ENCODE measurements at places on chromosomes 3 and 15.
A peak's percentile ranks its signal among the peaks of the same experiment; 100 is the strongest.

- DNase-seq, result no peak
Measured at GRCh38 chr15:20349774-20350498, 191.7 kb downstream of the GOLGA6L6 start.

GRCh38 chr15:80564056-80564455 lies 131.1 kb upstream of the ABHD17C start:
- no peak for DNase-seq

DNA sequence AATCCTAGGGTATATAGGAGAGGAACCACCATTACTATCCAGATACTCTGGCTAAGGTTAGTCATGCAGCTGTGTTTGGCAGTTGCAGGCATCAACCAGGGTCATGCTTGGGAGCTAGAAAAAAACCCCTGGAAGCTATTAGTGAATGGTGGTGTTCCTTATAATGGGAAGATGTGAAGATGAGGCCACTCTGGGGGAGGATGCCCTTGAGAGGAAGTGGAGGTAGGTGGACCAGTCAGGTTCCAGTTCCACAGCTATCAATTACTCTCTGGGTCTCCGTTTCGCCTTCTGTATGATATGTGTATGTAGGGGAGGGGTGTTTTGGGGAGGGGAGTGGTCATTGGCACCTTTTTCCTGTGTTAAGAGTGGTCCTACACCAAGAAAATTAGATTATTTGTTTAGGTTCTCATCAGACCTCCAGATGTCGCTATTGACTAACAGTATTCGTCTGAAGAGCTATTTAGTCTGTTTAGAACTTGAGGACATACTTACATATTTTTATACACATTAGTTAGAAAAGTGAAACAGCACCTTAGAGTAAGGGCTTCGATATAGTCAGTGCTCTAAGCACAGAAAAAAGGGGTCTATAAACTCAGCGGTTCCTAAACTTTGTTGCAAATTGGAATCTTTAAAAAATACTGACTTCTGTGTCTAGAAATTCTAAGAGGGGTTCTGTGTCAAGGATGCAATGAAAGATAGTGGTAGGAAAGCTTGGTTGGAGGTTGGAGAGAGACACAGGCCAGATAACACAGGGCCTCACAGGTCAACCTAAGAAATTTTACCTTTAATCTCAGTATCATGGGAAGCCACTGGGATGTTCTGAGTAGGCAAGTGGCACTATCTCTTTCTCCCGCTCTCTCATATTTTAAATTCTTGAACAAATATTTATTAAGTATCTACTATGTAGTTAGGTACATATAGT lies 9.1 kb upstream of the HPS3 start:
- peak; percentile 76 for DNase-seq

GRCh38 chr15:63827113-63827512 lies 6.6 kb downstream of the HERC1 start:
- no peak for DNase-seq

GRCh38 chr3:1400571-1400970 lies 307.7 kb downstream of the CNTN6 start:
- DNase-seq, result no peak

DNA sequence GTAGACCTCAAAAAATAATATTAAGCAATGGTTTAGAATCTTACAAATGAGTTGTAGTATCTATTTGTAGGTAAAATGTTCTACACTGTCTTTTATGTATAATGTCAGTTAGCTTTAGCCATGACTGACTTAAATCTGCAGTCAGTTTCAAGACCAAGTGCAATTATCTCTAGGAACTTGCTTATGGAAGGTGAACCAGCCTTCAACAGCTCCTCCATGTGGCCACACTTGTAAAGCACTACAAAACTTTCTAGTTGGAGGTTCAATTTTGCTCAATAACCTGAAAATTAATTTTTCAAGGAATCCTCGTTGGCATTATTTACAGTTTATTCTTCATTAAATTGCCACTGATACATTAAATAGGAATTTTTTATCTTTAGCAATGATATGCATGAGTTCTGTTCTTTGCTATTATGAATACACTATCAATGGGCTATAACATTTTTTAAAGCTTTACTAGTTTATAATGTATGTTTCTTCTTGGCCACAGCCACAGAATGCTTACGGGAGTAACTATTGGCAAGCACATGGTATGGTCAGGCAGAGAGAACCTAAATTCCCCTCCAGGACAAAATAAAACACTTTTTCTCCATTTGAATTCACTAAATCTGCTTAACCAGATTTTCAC lies 315.3 kb upstream of the UBE2E2 start:
- peak; percentile 70 for DNase-seq

DNA sequence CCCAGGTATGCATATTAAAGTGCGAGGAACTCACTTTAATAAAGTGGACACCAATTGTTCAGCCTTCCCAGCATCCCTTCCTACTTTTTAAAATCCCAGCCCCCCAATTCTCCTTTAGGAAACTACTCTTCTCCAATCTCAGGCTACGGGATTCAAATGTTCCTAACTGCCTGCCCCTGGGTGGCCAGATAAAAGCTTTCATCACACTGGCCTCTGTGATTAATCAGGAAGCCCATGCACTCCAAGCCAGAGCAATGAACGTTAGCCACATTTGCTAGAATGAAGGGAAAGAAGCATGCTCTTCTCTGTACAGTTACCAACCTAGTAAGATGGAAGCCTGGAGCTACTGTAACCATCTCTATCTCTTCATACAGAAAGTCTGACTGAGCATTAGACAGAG lies 250.3 kb upstream of the UBE2E2 start:
- no peak for DNase-seq

- peak; percentile 50 for DNase-seq
Measured at GRCh38 chr3:150763841-150764483, 993 bp upstream of the SIAH2 start.

DNA sequence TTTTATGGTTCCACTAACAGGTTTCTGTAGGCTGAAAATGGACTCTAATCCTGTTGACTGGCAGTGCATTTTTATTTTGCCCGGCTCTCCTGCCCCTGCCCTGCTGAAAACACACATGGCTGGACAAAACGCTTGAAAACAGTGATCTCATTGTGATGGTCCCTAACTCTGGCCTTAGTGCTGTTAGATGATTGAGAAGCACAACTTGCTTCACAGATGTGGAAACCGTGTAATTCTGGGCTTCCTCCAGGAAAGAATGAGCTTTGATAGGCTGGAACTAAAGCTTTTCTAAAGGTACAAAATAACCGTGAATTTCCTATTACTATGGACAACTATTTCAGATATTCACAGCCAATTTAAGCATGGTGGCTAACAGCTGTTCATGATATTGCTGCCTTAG lies 121.4 kb downstream of the VGLL3 start:
- DNase-seq, result no peak

- no peak for DNase-seq
Measured at GRCh38 chr3:41581700-41582099, 380.2 kb downstream of the ULK4 start.

GRCh38 chr15:43204016-43204901 lies 16.6 kb downstream of the EPB42 start:
- DNase-seq, result peak; percentile 48

DNA sequence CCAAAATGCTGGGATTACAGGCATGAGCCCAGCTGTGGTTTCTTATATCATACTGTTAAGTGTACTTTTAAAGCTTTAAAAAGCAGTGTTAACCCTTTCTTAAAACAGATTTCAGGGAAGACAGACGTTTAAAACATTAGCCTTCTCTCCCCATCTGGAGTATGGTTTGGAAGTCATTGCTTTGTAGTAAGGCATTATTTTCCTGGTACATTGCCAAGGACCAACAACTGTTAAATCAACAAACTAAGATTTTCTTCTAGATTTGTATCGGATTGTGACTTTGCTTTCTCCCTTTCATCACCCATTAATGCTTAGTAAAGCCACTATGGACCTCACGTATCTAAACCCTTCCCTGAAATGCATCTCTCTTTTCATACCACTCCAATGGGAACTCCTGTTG lies 50.5 kb downstream of the UBE2E1 start:
- no peak for DNase-seq

DNA sequence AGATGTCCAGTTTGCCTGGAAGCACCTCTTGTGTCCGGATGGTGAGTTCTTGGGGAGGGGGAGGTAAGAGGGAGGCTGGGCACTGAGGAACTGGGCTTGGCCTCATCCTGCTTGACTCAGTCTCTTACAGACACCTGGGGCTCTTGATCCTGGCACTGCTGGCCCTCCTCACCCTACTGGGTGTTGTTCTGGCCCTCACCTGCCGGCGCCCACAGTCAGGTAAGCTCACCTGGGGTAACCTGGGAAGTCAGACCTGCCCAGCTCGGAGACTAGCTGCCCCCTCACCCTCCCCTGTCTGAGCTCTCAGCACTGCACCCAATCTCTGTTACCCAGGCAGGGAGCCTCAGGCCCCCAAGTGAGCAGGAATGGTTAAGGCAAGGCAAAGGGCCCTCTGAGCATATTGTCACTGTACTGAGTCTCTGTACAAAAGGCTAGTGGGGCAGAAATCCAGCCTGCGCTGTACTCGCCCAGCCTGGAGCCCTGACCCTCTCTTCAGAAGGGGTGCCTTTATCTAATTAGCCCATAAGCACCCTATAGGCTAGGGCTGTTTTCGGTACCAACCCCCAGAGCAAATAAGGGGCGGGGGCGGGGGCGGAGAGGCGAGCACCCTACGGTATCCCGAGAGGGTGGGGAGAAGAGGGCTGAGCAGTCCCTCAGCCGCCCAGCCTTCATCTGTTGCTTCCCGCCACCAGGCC lies 2.2 kb upstream of the IL17RC start:
- no peak for DNase-seq

DNA sequence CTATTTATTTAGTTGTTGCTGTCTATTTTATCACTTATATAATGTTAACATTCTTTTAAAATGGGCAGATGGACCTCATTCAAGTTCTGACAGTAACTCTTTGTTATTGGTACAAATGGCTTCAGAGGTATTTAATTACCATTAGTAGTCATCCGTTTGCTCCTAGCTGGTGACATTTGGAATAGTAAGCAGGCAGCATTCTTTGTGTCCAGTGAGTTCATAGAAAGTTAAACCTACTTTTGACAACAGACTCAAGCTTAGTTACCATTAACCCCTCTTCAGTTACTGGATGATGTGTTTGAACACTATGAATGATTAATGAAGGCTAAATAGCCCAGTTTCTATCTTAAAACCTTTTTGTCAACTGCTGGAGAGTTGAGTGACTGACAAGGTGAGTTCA lies 500.7 kb upstream of the ATP11B start:
- peak; percentile 78 for DNase-seq

- peak; percentile 93 for DNase-seq
Measured at GRCh38 chr15:60390871-60391501, 6.8 kb downstream of the ANXA2 start.

- no peak for DNase-seq
Measured at GRCh38 chr3:126124148-126124868, 40.4 kb upstream of the SLC41A3 start.

DNA sequence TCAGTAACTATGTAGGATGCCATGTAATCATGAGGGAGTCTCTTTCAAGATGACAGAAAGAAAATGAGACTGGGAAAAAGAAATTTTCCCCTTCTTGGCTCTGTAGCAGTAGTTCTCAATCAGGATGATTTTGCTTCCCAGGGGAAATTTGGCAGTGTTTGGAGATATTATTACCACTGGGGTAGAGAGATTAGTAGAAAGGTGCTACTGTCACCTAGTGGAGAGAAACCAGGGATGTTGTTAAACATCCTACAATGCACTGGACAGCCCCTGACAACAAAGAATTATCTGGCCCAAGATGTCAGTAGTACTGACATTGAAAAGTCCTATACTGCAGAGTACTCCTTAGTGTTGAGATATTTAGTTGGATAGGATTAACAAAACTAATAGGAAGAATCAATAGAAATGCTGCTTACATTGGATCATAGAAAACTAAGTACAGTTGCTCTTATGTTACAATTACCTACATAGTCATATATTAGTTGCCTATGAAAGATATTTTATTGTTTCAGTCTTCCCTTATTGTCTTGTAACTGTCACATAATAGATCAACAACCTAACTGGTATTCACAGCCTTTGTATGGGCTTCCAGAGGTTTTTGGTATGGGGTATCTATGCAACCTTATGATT lies 433.3 kb downstream of the RAP2B start:
- peak; percentile 42 for DNase-seq

All from renal cortical epithelial cell (primary cell).